Activated naive CD4-positive, alpha-beta T cell (primary cell): ENCODE measurements at places on chromosomes 6 and 20.

DNA sequence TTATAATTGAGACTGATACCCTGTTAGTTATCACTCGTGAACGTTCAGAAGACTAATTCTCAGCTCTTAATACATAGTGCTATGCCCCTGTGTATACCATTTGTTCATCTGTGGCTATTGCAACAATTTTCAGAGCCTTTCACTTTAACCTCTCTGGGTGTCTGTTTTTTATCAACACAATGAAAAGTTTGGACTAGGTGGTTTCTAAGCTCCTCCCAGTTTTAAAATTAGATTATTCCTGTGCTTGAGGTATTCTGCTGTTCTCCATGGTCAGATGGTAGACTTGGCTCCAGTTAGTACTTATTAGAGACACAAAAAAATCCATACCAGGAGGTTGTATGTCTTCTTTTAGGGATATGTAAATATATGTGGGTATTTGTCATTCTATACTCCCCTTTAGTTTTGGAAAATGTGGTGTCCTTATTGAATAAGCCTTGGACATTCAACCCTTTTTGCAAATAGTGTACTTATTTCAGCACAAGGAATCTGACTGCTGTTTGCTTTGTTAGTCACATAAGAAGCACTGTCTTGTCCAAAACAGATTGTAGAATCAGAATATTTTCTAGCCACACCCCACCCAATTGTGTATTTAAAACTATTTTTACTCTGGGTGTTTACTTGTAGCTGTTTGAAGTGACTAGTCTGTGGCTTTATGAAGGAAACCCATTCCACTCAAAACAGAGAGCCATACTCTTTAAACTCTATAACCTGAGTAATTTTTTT is 2.0 kb upstream of the COL10A1 start:
- no peak for DNase-seq

DNA sequence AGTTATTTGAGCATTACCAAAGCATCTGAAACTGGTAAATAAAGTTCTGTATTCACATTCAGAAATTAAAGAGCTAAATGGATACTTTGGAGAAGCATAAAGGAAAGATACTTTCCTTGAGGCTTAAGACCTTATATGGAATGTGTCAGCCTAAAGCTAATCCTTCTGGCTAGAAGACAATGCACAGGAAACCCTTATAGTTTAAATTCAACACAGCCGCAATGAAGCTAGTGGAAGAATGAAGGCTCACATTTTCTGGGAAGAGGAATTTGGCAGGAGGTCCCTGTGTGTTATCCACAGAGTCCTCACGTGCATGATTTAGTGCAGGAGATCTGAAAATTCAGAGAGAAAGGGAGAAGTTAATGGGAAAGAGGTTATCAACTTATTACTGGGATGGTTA is 21.5 kb upstream of the CHD6 start:
- no peak for DNase-seq

DNA sequence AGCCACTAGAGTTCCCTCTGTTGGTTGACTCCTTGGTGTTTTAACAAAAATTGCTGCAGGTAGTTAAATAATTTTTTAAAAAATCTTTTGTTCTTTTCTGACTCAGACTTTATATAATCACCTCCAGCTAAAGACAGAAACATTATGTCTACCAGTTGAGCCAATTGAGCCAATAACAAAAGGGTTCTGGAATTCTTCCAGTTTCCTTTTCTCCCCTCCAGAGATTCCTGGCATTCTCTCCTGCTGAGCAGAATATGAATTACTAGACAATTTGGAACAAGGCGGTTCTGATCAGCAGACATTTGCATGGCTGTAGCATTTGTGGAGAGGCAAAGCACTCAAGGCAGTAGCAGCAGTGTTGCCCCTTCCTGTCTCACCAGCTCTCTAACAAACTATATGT is 144.0 kb upstream of the SLC35B3 start:
- no peak for DNase-seq

- peak; percentile 61 for DNase-seq
These were observed 11.3 kb downstream of the NFATC2 start for GRCh38 chr20:51531141-51531710.

GRCh38 chr6:163757520-163757919 is 343.0 kb downstream of the QKI start:
- no peak for DNase-seq

DNA sequence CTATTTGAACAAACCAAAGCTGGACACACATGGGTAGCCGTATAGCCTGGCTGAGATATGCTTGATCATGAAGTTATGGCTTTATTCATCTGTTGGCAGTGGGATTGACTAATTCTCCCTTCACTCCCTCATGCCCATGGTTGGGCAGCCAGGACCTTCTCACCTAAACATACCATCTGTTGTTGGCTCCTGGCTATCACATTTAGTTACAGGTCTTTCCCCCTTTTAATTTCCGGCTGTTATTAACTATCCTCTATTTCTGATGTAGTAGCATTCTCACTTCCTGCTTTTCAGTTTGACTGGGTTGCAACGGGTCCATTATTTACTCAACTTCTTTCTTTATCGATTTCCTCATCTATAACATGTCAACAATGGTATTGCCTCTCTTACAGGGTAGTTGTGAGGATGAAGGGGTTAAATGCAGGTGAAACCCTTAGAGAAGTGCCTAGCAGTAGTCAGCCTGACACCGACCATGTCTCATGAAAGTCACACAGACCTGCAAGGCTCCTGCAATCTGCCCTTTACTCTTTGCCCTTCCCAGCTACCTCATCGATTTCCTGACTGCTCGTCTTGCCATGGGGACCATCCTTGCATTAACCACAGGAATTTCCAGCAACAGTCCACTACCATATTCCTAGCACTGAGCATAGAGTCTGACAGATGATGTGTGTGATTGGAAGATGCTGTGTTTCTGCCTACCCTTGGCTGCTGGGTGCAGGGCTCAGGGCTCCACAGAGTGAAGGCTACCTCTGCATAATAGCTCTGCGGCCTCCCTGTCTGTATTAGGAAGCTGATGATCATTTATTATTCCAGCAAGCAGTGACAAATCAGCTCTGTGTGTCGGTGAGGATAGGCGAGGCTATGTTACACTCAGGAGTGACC is 42.2 kb downstream of the PPP1R14C start:
- no peak for DNase-seq

DNA sequence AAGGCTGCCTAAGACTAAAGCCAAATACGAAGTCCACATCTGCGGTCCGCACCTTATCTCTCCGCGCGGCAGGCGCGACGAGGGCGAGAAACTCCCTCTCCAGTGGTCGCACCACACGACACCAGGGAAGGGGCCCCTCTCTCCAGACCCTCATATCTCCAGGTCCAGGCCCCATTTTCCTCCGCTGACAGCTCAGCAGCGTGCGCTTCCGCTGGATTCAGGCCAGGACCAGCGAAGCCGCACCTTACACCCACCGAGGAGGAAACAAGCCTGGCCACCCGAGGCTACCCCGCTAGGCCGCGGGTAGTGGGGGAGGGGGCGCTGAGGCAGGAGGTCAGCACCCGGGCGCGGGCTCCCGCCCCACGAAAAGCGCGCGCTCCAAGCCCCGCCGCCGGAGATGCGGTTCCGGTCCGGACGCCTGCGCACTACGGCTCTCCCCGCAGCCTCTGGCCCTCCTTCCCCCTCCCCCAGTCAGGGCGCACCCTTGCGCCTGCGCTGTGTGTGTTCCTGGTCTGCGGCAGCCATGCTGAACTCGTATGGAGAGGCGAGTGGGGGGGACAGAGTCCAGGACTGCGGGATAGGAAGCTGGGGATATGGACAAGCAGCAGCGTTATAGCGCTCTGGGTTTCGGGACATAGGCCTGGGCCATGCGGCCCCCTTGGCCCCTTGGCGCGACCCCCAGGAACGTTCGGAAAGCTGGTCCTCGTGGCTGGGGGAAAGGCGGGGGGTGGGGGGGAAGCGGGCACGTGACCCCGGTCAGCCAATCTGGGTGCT is at the start of gene BRD2:
BRD2 (plus strand) TSS at position 502 of the 774 bp plus-strand sequence. CDS start 4,305 bp downstream, outside the sequence.
- DNase-seq = peak; percentile 95

DNA sequence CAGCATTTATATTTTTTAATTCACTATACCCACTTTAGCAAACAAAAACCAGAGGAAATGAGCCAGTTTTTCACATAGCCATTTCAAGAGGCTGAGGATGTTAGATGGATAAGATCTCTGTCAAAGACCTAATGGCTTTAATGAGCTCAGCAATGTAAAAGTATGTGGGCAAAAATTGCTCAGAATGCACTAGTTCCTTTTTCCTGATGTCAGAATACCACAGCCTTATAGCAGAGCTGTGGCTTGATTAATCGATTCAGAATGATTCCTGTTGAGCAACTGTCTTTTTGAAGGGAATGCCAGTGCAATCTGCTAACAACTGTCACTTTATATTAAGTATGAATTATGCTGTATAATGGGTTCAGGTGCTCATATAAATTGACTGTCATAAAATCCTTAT is 100.6 kb upstream of the HIVEP1 start:
- DNase-seq = no peak

DNA sequence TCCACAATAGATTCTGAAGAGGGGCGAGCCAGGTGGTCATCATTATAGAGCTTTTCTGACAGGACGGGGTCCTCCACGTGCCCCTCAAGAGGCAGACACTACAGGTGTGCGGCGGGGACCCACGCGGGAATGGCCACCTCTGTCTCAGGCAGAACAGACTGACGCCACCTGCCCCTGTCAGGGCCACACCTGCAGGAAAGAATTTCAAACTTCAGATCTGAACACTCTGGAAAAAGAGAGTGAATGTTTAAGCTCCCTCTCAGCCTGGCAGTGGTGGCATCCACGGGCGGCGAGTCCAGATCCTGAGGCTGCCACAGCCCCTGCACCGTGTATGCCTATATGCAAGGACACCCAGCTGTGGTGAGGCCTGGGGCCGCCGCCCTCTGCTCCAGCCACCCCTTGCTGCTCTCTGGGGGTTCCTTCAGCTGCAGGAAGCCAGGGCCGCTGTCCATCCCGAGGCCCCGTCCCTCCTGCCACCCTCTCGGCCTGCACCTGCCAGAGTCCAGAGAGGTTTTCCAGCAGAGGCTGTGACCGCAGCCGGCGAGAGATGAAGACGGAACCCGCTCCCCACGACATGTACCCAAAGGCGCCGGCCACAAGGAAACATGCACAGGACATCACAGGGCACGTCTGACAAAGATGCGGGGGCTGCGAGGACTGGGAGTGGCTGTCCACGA is 234.9 kb downstream of the ERMARD start:
- DNase-seq = no peak

GRCh38 chr20:37377346-37378081 is 31.6 kb downstream of the SRC start:
- no peak for DNase-seq

- no peak for DNase-seq
These were observed 64.2 kb downstream of the FKBP5 start for GRCh38 chr6:35624341-35625070.

DNA sequence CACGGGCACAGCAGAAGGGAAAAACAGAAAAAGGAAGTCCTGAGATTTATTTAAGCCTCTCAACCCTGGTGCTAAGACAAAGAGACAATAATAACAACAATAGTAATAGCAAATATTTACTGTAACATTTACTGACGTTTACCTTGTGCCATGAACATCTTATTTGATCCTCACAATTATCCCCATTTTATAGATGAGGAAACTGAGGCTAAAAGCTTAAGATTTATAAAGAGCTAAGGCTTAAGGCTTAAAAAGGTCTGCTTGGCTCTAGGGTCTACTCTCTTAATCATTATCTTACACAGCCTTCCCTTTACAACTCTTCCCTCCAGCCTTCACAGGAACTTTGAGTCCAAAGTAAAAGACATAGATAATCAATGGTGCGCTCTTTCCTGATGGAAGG is 3.3 kb downstream of the WFDC3 start:
- DNase-seq = no peak

- DNase-seq = no peak
These were observed at the start of gene INSM1 for GRCh38 chr20:20367575-20368417. Gene INSM1, plus strand, starts transcription at chr20:20368104. Its CDS starts 164 bp downstream, at chr20:20368268.

DNA sequence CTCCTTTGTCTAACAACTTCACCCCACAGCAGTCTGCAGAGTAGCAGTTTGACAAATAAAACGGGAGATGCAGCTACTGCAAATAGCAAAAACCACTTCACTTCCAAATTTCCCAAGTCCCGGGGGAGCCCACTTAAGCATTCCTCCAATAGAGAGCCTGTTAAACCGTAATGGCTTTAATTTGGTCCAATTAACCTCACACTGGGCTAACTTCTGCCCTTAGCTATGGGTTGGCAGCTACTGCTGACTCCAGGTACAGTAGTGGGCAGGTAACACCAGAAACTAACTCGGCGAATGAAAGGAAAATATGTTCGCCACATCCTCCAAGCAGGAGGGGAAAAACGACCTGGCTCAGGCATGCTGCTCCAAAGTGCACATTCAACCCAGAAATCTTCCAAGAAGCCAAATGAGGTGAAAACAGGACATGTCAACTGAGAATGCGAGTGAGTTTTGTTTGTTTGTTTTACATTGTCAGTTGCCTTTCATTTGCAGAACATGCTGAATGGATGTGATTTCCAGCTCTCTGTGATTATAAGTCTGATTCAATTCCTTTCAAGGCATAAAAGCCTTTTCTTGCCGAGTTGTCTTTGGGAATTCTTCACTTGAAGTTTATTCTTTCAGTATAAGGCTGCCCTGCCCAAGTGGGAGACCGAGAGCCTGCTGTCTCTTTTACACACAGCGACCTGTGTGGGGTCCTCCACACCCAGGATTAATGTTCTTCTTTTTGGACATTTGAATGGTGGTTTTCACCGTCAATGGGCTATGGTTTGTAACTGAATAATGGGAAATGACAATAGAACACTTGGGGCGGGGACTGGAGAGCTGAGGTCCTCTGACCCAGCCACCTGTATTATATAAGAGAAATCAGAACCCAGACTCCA is 117.3 kb upstream of the ARMC2 start:
- DNase-seq = no peak

- no peak for DNase-seq
These were observed 16.5 kb downstream of the KPNA5 start for GRCh38 chr6:116697480-116697879.

DNA sequence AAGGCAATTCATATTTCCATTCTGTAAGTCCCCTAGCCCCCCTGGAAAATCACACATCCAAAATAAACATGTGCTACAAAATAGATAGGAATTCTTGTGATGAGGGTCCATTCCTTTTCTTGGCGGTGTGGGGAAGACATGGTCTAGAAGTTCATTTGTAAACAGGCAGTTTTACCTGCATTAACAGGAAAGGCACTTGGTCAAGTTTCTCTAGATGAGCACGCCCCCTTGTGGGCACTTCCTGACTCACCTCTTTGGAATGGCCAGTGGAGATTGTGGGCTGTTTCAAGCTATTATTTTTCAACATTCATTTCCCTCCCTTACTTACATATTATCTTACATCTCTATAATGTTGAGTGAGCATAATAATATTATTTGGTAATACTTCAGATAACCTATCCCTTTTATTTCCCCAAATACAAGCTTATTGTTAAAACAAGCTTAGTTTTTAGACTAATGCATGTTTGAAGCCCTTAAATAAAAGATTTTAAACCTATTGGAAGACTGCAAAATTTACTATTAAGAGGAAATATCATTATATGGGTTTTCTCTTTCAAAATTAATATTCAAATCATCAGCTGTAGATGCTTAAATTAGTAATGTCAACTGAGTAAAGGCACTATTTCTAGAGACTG is 92.1 kb downstream of the TASP1 start:
- peak; percentile 55 for DNase-seq

DNA sequence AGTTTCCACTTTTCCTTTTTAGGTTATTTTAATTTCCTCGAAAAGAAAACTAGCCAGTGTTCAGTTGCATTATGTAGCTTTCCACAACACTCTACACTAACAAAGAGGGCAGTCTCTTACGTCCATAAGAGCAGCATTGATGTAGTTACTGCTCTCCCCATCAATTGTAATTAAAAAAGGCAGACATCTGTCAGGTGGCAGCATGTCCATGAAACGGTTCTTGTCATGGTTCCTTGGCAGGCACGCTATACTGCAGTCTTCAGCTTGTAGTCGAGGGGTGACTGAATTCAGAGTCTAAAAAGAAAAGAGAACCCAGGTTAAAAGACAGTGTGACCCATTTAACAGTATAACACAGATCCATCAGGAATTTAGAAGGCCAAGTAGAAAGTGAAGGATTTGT is 80.1 kb upstream of the THEMIS start:
- DNase-seq = no peak
